ENCODE measurements at places on chromosomes 13 and 19.

DNA sequence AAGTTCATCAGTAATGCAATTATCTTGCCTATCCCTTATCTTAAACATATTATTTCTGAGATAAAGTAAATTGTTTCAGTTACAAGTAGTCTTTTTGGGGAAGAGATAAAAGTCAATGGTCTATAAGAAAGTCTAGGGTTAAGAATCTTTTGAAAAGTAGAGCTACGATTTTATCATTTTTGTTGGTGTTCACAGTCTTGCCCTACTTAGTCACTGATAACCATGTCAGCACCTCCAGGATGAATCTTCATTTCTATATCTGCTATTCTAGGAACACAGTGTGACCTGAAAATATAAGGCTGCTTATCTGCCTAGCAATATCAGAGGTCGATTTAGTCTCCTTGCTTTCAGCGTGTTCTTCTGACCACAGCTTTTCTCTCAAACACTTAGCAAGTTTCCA, 1676.5 kb upstream of the PRR20A start:
- no peak for DNase-seq

- no peak for DNase-seq
Measured at GRCh38 chr19:40177286-40178070, 13.7 kb upstream of the MAP3K10 start.

DNA sequence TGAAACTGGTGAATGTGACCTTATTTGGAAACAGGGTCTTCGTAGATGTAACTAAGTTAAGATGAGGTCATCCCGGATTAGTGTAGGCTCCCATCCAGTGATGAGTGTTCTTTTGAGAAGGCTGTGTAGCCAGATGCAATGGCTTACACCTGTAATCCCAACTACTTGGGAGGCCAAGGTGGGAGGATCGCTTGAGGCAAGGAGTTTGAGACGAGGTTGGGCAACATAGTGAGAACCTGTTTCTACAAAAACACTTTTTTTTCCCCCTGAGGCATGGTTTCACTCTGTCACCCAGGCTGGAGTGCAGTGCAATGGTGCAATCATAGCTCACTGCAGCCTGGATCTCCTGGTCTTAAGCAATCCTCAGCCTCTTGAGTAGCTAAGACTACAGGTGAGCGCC, 36.4 kb downstream of the FBN3 start:
- DNase-seq = no peak

GRCh38 chr19:16141043-16141442, 2.4 kb upstream of the HSH2D start:
- DNase-seq = no peak

DNA sequence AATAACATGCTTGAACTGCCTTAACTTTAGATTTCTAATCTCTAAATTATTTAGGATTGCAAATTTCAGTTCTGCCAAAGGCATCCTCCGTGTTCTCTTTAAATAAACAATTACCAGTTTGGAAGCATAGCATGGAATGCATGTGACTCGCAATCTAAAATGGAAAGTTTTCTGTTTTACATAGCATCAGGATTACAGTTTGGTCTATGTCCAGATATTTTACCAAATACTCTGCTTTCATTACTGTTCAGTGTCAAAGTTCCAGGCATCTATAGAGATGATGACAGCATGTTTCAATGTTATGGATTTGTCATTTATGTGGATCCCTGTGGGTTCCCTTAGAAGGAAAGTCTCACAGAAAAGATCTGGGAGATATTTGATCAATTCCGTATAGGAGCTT, 16.8 kb downstream of the FLT1 start:
- no peak for DNase-seq

DNA sequence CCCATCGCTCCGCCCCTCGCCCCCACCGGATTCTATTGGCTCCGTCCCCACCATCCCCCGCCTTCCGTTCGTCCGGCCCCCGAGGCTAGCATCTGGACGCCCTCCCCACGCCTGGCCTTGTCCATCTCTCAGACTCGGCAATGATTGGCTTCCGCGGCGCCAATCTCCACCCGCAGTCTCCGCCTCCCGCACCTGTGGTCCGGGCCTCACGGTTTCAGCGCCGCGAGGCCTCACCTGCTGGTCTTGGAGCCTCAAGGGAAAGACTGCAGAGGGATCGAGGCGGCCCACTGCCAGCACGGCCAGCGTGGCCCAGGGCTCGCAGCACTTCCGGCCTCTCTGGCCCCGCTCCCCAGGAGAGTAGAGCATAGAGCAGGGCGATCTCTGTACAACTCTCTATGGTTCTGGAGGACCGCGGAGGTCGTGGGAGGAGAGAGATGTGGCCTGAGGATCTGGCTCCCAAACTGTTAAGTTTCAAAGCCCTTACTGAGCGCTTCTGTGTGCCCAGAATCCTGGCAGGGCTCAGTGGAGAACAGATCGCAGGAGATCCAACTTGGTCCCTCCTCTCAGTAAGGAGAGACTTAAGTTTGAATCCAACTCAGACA, at the start of gene ERCC1:
TSS of gene ERCC1 (minus strand) at position 329 of the 602 bp plus-strand sequence. CDS start 543 bp downstream, outside the sequence.
- DNase-seq = peak; percentile 92

DNA sequence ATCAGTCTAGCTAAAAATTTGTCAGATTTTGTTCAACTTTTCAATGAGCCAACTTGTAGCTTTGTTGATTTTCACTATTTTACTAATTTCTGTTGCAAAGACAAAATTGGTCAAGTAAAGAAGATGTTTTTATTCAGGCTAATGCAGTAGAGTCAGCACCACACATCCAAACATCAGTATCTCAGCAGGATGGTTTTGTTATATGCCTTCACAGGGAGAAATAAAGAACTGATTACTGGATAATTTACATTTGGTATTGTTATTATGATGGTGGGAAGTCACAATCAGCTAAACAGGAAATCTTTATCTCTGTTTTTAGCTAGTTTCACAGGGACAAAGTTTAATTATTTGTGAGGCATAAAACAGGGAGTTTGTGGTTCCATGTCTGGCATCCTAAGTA, 713.4 kb downstream of the SLITRK5 start:
- DNase-seq = no peak

DNA sequence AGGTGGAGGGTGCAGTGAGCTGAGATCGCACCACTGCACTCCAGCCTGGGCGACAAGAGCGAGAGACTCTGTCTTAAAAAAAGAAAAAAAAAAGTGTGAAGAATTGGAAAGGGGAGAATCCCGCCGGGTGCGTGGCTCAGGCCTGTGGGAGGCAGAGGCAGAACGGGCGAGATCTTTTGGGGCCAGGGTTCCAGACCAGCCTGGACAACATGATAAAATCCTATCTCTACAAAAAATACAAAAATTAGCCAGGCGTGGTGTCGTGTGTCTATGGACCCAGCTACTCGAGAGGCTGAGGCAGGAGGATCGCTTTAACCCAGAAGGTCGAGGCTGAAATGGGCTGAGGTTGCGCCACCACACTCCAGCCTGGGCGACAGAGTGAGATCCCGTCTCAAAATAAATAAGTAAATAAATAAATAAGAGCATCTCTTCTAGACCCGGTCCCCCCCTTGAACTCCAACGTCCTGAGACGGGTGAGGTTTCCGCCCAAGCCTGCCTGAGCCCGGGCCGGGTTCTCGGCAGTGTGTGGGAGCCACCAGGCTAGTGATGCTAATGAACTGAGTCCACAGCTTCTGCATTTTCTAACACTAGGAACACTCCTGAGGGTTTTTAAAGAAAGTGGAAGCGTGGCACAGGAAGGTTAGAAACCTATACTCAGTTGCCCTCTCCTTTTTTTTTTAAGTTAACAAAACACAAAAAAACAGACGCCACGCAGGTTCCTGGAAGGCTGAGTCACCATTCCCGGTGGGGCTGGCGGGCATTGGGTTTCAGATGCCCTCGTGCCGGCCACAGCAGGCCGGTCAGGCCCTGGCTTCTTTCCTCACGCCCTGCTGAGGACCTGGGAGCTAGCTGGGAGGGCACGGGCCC, 22.0 kb downstream of the GPX4 start:
- no peak for DNase-seq
